EH (cell line): ENCODE measurements at places on chromosomes 5 and 9.

GRCh38 chr9:112355427-112355897 lies 22.0 kb upstream of the PTBP3 start:
- no peak for DNase-seq

DNA sequence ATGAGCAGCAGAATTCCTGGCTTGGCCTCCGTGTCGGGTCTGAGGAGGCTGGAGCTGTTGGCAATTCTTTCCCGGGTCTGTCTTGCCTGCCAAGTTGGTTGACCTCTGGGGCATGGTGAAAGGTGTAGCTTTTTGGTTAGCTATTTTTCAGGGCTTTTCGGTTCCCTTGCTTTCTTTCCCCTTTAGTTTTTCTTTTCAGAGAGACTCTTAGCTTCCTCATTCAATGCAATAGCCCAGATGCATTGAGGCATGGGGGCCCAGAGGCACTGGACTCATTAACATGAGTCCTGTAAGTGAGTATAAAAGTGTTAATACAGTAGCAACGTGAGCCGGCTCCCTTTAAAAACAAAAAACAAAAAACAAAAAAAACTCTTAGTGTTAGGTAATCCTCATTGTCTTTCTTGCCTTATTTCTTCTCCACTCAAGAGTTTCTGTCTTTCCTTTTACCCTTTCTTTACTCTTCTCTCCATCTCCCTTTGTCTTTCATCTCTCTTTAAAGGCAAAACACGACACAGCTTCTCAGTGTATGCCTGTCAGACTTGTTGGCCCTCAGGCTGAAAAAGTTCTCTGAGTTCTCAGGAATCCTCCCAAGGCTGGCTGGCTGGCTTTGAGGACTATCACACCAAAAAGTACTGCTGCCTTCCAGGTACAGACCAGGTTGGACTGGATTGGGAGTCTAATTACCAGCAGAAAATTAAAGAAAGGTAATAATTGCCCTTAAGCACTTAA lies 289.9 kb upstream of the TUT7 start:
- DNase-seq, result no peak

- no peak for DNase-seq
These were observed 40.1 kb downstream of the CCNJL start for GRCh38 chr5:160272264-160272663.

GRCh38 chr9:128805661-128806060 lies 12.6 kb upstream of the ENDOG start:
- DNase-seq, result no peak

DNA sequence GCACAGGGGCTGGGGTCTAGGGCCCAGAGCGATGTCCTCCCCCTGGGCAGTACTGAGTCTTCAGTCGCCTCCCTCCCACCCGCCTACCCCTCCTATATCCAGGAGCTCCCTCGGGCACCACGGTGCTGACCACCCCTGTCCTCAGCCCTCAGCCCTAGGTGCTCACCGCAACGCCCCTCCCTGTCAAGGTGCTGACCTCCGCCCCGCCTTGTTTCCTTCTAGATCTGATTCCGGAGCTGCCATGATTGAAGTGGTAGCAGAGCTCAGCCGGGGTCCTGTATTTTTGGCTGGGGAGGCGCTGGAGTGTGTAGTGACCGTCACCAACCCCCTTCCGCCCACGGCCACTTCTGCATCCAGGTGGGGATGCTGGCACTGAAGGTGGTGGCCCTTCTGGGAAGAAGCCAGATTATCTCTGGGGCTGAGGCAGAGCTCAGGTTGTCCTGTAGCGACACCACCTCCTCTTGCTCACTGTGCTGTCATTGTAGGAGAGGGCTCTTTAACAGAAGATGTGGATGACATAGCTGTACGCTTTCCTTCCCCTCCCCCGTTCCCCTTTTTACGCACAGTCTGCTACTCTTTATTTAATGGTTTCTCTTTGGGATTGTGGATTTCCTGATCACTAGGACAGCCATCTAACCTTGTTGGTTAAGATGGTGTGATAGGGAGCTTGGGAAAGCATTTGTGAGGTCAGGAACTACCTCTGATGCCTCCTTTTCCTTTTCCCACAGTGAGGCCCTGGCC lies 598 bp downstream of the RGP1 start:
- DNase-seq, result peak; percentile 22

- peak; percentile 76 for DNase-seq
These were observed 71.4 kb downstream of the LRSAM1 start for GRCh38 chr9:127522727-127523126.

GRCh38 chr9:10331157-10331556 lies 281.6 kb downstream of the PTPRD start:
- no peak for DNase-seq

DNA sequence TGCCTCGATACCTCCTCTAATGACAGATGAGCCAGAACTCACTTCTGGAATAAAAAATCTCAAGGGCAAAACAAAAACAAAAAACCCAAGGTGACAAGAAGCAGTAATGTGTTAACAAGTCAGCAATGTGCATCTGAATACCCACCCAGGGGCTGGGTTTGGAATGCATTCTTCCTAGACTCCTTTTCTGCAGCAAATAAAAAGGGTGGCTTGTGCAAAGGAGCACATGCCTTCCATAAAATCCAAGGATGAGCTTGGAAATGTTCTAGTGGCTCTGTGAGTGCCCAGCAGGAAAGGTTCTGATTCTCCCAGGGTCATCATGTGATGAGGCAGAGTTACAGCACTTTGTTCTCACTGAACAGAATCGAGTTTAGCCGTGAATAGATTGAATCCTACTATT lies 599.9 kb downstream of the RAB3C start:
- DNase-seq, result no peak

DNA sequence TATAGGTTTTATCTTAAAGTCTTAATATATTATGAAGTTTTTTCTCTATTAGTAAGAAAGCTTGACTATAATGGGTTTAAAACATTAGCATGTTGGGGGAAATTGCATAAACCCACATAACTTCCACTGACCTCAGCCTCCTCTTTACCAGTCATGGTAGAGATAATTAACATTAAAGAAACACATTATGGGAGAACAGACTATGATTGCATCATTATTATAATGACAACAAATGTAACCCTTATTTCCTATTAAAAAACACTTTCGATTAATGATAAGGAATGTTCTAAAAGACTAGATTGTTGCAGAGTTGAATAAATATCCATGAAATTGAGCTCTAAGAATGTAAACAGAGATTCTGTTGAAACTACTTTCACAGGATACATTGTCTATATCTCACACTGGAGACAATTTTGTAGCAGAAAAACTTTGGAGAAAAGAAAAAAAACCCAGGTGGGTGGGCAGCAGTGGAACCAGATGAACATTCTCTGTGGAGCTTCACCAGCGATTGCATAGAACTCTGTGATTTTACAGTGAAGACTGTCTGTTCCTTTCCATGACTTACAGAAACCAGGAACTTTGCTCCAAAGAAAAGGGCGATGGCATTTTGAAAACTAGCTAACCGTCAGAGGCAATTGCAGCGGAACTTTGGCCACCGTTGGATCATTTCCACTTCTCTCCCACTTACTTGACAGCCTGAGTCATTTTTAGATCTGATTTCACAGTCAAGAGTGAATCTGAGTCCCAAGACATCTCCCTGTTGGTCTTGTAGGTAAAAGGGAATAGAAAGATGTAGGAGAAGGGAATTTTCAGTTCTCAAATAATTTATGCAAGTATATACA lies 21.0 kb upstream of the ERAP2 start:
- DNase-seq, result peak; percentile 21

DNA sequence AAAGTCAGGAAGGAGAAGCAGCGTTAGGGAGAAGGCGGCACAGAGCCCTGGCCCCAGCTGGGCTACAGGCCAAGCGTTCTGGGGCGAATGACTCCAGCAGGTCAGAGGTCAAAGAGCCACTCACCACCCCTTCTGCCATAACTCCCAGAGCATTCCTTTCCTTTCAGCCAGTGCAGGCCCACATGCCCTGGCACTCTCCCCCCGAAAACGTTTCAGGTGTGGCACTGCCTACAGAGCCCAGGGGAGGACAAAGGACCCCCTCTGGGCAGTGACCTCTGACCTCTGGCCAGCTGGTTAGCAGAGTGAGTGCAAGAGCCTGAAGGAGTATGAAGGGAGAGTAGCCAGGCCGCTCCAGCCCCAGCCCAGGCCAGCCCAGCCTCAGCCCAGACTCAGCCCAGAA lies 4.9 kb downstream of the ABCA2 start:
- no peak for DNase-seq

GRCh38 chr9:112081918-112082729 lies 93.0 kb downstream of the SUSD1 start:
- no peak for DNase-seq

- no peak for DNase-seq
These were observed 176.8 kb upstream of the PAPPA start for GRCh38 chr9:115976781-115977180.

- DNase-seq, result no peak
These were observed 111.7 kb upstream of the MSX2 start for GRCh38 chr5:174612686-174613085.

DNA sequence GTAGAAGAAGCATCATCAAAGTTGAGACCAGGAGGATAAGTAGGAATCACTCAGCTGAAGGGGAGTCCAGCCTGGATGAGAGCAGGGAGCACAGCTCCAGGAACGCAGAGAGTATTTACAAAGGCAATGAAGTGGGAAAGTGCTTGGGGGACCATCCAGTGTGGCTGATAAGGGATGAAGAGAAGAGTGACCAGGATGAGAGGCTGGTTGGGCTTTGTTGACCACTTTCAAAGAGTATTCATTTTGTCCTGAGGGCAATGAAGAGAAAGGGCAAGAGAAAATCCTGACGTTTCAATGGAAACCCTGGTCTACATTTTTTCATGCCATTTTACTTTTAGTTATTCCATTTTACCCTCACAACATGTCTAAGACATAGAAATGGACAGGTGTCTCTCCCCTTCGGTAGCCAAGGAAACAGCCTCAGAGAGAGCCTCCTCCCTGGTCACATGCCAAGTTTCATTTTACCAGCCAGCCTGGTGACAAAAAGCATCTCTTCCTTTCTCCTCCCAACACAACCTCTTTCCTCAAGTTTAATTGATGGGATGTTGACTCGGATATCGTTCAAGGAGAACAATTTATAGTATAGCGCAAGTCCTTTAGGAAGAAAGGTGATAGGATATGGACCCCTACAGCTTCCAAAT lies 492.7 kb upstream of the CLINT1 start:
- DNase-seq, result no peak

DNA sequence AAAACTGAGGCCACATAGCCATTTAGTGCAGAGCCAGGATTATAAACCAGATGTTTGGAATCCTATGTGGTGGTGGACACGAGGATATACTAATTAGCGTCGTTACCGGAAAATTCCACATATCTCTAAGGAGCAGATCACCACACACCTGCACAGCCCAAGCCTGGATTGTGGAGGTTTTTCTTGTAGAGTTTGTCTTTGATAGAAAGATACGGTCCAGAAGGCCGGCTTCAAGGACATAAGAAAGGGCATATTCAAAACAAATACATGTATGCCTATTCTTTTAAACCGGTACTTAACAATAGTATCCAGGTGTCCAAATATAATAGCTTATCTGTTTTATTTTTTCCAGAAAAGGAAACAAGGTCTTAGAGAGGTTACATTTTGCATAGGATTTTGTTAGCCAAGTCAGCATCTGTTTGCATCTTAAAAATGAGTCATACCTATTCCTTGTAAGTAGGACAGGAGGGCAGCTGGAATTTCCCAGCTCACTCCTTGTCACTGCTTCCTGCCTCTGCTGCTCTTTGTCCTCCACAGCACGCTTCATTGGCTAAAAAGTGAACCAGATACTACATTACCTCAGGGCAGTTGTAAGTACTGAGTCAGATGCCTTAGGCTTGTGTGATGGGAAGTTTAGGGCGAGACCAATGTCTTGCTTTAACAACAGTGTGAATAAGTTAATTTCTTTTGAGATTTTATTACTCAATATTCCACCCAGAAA lies 3.6 kb downstream of the TMC1 start:
- peak; percentile 98 for DNase-seq

GRCh38 chr5:151068433-151069197 lies 12.2 kb downstream of the TNIP1 start:
- DNase-seq, result peak; percentile 45

DNA sequence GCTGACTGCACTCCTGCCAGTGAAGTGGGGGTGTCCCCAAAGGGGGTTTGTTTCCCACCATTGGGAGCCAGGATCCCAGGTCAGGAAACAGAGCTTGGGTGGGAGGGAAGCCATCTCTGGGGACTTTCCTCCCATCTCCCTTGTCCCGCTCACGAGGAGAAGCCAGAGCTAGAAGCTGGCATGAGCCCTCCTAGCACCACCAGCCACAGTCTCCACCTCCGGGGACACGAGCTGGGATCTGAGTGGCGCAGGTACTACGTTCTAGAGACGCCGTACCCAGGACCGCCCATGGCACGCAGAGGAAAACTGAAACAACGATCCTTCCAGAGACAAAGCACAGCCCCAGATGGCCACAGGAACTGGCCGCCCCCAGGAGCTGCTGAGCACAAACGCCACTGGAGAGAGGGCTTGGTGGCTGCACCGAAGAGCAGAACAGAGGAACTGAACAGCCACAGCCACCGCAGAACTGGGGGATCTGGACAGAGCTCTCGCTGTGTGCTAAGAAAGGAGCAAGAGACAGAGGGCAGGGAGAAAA lies 29.8 kb downstream of the ADAMTS2 start:
- no peak for DNase-seq

- peak; percentile 55 for DNase-seq
These were observed 67.9 kb upstream of the PANK3 start for GRCh38 chr5:168647083-168647482.

GRCh38 chr9:89742660-89743059 lies 137.8 kb downstream of the GADD45G start:
- DNase-seq, result no peak

GRCh38 chr5:151108566-151108965 lies 27.7 kb upstream of the TNIP1 start:
- DNase-seq, result no peak

- peak; percentile 88 for DNase-seq
These were observed 141.4 kb downstream of the NPR3 start for GRCh38 chr5:32852535-32852934.

- DNase-seq, result no peak
These were observed 1.7 kb upstream of the RABL6 start for GRCh38 chr9:136806067-136806466.

GRCh38 chr5:107519900-107520354 lies 150.8 kb downstream of the EFNA5 start:
- no peak for DNase-seq

DNA sequence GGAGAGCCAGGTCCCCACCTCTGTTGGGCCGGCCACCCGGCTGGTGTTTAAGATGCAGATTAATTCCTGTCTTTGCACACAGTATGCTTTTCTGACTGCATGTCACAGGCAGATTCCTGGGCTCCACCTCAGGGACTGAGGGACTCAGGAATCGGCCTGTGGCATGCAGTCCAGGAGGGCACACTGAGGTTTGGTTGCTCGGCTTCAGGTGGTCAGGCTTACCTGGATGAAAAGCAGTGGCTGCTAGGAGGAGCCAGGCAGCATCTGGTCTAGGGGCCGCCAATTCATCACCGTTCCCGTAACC lies 1.1 kb downstream of the WDR5 start:
- DNase-seq, result no peak

- DNase-seq, result no peak
These were observed 170.7 kb upstream of the IRX1 start for GRCh38 chr5:3424946-3425345.

DNA sequence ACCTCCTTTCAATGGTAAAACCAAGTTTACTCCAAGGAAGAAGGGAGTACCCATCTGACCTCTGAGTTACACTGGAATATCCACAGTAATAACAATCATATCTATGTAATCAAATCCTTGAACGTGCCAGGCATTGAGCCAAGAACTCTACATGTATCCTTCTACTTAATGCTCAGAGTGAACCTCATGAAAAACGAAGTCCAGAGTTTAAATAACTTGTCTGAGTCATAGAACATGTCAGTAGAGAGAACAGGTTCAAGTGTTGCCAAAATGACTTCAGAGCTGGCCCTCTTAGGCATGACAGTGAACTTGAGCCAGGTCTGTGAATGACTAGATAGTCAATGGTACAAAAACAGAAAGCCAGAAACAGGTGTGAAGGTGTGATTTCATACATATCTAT lies 164.1 kb upstream of the ZNF618 start:
- peak; percentile 60 for DNase-seq

- DNase-seq, result no peak
These were observed 115.7 kb downstream of the DEPDC1B start for GRCh38 chr5:60584304-60584703.
